ENCODE measurements at places on chromosomes 1 and 21.

- DNase-seq = no peak
Measured at GRCh38 chr1:212295579-212295978, 10.4 kb downstream of the PPP2R5A start.

DNA sequence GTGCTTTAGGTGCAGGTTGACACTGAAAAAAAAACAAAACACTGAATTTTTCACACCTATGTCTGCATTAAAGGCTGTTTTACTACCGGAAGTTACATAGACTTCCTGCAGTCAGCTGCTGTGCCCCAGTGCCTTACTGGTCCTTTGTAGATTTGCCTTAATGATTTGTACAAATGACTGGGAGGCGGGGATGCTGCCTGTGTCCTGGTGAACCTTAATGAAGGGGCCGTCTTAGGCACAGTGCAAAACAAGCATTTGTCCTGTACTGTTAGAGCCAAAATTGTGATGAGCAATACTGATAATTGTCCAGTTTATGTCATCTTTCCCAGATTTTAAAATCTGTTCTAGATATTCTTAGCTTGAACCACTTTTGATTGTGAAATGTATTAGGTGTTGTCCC, 90.9 kb upstream of the PGD start:
- no peak for DNase-seq

DNA sequence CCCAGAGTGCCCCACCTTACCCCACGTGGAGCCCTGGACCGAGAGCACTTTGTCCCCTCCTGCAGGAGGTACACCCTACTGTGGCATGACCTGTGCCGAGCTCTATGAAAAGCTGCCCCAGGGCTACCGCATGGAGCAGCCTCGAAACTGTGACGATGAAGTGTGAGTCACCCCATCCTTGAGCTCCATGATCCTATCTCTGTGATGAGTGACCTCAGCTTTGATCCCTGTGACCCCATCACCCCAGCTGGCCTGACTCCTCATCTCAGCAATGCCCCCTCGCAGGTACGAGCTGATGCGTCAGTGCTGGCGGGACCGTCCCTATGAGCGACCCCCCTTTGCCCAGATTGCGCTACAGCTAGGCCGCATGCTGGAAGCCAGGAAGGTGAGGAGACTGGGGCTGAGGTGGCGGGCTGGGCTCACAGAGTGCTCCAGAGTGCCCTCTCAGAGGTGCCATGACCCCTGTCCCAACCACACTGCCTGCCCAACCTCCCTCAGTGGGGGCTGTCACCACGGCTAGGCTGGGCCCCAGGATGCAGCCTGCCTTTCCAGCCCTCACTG, 16.2 kb upstream of the MPL start:
- DNase-seq = no peak

- no peak for DNase-seq
Measured at GRCh38 chr21:45877171-45877438, 104.5 kb upstream of the COL6A1 start.

DNA sequence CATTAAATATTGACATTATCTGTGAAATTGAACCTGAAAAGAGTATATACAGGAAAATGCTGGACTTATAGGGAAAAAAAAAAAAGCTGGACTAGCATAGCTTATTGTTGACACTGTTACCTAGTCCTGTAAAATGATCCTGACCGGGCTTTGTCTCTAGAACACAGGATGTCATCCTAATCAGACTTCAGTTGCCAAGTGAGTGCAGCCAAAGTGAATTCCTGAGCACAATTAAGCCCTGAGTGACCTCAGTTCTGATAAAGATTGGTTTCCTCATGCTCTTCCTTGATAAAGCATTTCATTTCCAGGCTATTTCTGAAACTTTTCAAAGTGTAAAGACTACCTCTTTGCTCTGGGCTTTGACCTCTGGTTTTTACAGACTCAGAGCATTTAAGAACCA, 19.8 kb downstream of the SELP start:
- DNase-seq = no peak

DNA sequence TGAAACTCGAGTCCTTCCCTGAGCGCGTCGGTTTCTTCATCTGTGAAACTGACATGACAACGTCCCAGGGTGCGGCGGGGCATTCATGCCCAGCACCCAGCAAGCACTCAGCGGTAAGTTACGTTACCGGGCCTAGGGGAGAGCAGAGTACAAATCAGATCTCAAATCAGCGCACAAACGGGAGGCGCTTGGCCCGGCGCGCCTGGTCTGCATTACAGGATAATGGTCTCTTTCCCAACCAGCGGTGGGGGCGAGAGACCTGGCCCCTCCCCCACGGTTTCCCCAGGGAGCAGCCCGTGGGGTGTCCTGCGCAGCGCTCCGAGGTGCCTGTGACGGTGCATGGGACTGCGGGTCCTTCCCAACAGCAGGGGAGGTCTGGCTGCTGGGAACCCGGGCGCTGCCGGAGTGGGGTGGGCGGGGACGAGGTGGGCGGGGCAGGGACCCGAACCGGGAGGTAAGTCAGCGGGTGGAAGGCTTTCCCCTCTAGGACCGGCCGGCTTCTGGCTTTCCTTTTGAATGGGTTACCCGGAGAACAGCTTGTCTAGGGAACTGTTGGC, 1.0 kb downstream of the TMEM51 start:
- no peak for DNase-seq

DNA sequence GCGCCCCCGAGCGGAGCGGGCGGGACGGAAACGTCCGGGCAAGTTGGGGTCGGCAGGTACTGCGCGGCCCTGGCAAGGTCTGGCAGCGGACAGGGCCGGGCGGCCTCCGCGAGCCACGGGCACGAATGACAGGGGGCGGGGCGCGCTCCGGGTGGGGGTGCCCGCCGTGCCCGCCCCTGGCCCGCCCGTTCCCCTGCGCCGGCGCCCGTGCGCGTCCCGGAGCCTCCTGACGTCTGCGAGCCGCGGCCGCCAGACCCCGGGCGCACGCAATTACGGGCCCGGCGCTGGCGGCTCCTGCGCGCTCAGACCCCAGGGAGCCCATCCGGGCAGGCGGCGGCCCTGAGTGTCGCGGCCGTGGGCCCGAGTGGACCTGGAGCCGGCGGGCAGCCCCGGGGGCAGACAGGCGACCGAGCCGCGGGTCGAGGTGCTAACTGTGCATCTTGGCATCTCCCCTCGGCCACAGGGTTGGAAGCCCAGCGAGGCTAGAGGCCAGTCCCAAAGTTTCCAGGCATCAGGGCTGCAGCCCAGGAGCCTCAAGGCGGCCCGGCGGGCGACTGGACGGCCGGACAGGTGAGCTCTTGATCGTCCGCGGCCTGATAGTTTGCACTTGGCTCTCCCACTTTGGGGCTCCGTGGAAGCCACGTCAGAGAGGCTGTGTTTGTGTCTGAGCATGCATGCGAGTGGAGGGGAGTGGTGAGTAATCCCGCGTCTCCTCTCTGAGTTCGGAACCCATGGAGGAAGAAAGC, 918 bp downstream of the MIB2 start:
- no peak for DNase-seq

- no peak for DNase-seq
Measured at GRCh38 chr1:58013237-58013636, 533.3 kb downstream of the OMA1 start.

- no peak for DNase-seq
Measured at GRCh38 chr1:37094302-37094701, 60.0 kb upstream of the GRIK3 start.
